WTC11 (cell line): ENCODE measurements at places on chromosomes 5 and 9. TPM values are rescaled to one million over a fixed set of nuclear protein-coding genes. Genes with fewer than 3 reads are reported as not detected.
A peak's percentile ranks its signal among the peaks of the same experiment; 100 is the strongest.

ADAM19 gene
- 19.2 to 28.6 TPM (median 20.7 TPM) in 3 replicates for total RNA-seq

SYK gene
- 5.8 to 7.4 TPM (median 6.2 TPM) in 3 replicates for total RNA-seq

WDR38 gene
- total RNA-seq = not detected in 3 replicates

WNT8A gene
- total RNA-seq = 0.16 TPM in 1 of 3 replicates, not detected in the others

NIPAL4 gene
- 0.11 TPM in 1 of 3 replicates, not detected in the others for total RNA-seq

NUTM2F gene
- total RNA-seq = 0.15 to 0.55 TPM in 2 of 3 replicates, not detected in the other

PPIC gene
- 12.4 to 16.0 TPM (median 15.7 TPM) in 3 replicates for total RNA-seq

DNA sequence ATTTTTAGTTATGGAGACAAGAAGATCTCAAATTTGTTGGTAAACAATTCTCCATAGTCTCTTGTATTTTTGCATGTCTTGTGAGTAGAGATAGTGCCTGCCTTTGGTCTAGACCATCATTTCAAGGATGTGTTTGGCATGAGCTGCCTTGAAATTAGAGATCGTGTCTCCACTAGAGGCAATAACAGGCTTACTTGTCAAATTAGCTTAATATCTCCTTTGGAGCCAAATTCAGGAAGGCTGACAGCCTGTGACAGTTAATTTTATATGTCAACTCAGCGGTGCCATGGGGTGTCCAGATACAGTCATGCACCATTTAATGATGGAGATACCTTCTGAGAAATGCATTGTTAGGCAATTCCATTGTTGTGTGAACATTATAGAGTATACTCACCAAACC lies 24.8 kb upstream of the PRDM9 start:
- DNase-seq = no peak

DNA sequence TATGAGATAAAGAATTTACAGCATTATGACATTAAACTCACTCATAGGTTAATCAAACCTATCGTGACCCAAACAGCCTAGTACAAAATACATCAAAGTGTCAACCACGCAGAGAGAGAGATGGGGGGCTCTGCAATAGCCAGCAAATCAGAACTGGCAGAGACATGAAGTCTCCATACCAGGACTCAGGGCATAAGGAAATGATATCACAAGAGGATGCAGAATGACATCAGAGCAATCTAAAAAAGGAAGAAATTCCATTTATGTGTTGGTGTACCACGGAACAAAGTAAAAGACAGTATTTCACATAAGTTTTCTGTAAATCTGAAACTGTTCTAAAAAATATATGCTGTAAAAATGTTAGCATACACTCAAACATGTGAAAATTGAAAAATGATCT lies 24.6 kb downstream of the BICD2 start:
- DNase-seq = no peak

DNA sequence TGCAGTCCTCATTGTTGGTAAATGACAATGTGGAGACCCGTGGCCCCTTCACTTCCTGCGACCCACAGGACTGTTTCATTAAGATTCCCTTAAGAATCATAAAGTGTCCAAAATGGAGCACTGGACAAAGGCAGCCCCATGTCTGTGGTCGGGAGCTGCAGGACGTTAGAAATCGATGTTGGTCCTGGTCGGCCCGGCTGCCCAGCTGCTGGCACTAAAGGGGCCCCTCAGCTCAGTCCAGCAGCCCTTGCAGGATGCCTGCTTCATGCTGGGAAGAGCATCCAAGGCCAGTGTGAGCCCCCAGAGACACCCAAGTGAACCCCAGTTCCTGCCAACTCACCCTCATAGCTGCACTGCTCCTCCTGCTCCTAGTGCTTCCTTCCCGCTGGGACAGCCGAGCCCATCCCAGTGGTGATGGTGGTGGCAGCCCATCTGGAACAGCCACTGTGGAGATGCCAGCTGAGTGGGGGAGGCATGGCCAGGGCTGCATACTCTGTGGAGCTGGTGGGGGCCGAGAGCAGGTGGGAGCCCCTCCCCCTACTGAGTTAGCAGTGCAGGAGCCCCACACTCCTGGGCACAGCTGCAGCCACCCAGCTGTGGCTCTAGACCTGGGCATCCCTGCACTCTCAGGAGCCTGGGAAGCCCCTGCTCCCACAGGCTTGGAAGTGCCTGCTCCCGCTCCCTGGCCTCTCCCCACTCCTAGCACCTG lies 168.0 kb upstream of the IRX2 start:
- no peak for DNase-seq

GRCh38 chr9:88923653-88924288 lies 67.5 kb upstream of the S1PR3 start:
- DNase-seq = no peak

DNA sequence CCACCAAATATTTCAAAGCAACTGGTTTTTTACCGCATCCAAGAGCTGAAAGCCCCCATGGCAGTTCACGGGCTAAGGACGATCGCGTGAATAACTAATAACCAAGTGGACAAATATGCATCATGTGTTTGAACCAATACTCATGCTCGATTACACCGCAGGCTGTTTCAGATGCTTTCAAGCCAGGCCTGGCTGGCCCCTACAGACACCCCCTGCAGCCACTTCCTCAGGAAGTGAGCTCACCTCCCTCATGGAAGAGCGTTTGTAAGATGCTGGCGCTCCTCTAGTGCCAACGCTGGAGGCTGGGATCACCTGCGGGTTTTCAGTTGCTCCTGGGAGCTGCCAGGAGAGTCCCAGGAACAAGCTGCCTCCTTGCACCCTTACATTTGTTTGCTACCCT lies 53.9 kb upstream of the PTCH1 start:
- DNase-seq = no peak

GRCh38 chr5:55241746-55242145 lies 8.3 kb upstream of the CCNO start:
- DNase-seq = no peak

DNA sequence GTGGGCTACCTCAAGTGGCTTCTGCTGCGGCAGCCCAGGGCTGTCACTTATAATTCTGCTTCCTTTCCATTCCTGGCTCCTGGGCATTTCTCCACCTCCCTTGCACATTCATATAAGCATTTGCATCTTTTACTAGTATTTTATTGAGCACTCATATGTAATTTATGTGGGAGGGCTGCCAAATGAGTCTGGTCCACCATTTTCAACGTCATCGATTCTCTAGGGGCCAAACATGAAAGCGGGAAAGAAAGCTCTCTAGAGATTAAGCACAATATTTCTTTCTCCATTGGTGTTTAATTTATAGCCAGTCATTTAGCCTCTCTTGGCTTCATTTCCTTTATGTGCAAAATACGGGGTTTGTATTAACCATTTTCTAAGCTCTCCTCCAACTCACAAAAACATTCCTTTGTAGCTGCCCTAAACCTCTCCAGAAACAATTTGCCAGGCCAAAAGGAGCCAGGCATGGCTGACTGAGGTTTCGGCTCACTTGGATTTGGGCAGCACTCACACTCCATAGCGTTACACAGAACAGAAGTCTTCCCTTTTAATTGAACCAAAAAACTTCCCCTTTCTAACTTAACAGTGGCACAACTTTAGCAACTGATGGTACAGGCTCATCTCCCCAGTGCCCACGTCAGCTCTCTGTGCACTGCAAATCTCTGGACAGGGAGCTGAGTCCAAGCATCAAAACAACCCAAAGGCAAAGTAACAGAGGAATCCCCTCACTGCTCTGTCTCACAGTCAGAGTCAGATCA lies 183.5 kb downstream of the ROR2 start:
- DNase-seq = no peak

- no peak for DNase-seq
Observed at GRCh38 chr5:64299805-64300204, 134.2 kb downstream of the RNF180 start.

DNA sequence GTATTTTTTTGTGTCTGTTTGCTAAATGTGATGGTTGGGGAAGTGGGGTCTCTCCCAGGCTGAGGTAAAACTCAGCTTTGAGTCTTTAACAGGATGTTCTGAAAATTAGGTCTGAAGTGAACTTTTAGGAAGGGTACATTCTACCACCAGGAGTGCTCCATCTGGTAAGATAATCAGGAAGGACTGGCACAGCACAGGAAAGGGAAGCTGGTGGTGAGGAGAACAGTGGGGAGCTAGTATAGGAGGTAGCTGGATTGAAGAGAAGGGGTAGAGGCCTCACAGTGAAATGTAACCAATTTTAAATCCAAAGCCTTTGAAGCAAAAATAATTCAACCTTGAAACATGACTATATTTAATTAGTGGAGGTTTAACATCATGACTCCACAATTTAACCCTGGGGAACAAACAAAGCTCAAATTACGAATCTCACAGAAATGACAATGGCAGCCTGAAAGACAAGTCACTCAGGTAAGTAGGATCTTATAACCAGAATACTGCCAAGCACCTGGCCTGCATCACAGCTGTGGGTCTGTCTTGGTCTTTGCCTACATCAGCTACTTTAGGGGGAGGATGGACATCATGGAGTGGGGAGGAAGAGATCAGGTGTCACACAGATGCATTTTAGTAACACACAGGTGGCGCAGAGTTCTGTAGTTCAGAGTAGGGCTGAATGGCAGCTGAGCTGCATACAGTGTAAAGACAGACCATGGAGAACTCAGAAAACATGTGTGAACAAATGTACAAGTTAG lies 445.3 kb downstream of the DMRT2 start:
- DNase-seq = no peak

- no peak for DNase-seq
Observed at GRCh38 chr9:111147041-111147440, 108.8 kb upstream of the LPAR1 start.

DNA sequence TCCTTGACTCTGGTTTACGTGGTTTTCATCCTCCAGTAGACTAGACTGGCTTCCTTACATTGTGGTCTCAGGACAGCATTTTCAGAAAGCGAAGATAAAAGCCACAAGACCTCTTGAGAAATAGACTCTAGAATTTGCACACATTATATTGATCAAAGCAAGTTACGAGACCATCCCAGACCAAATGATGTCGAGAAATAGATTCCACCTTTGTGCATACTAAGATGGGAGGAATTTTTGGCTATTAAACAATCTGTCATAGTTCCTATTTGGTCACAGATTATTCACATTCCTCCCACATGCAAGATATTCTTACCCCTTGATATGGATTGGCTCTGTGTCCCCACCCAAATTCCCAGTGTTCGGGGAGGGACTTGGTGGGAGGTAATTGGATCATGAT lies 65.6 kb downstream of the TEX10 start:
- DNase-seq = no peak

DNA sequence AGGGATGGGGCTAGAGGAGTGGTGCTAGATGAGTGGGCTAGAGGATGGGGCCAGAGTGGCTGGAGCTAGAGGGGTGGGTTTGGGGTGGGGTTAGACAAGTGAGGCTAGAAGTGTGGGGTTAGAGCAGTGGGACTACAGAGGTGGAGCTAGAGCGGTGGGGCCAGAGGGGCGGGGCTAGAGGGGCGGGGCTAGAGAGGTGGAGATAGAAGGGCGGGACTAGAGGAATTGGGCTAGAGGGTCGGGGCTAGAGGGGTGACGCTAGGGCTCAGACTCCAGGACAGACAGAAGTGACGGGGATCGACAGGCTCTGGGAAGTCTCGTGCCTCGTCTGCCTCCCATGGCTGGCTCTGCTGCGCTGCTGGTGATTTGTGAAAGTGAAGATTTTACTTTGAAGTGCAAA lies 31.0 kb upstream of the TENT4A start:
- peak; percentile 38 for DNase-seq

DNA sequence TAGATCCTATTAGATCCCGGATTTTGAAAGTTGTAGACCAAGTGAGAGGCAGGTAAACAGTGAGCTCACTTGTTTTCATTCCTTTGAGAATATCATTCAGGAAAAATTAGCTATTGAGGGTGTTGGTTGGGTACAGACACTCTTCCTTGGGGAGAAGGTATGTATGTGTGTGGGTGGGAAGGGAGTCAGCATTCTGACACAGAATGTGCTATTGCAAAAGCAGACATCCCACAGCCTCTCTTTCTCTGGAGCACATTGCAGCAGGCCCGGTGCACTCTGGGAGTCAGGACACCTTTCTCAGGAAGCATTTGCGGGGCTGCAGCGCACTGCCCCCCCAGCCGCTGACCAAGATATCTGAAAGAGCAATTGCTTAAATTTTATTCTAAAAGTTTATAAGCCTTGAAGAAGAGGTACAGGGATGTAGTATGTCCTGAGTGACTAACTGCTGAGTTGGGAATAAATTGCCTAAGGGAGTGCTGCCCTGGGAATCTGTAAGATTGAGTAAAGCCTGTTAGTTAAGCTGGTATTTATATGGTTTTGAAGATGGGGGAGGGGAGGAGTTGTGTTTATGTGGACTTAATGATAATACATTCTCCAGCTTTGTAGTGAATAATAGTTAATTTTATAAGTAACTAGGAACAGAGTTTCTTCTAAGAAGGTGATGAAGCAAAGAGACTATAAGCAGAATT lies 5.2 kb downstream of the TNFAIP8 start:
- no peak for DNase-seq

DNA sequence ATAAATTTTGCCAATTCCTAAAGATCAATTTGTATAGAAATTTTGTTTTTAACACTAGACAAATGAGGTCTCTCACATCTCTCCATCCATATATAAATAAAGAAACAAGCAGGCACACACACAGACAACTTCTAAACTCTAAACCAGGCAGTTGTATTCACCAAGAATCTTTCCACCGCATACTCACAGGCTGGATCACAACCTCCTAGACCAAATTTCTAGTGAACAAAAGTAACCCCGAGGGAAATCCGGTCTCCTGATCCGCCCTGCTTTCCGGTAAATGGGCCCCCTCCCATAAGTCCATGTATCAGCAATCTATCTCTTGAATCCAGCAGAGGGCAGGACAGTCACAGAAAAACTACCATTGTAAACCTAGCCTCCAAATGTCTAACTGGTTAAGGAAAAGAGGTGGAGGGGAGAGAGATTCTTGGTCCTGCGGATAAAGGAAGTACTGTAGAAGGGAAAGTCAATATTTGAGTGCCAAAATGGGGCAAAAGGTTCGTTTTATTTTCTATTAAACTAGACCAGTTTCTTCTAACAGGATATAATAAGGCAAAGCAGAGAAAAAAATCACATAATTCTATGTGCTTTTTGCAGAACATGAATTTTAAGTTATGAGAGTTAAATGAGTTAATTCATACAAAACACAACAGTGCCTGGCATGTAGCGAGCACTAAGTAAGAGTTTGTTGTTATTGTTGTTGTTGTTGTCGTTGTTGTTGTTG lies 4.8 kb upstream of the SMU1 start:
- peak; percentile 42 for DNase-seq

GRCh38 chr5:116759860-116760640 lies 185.4 kb upstream of the SEMA6A start:
- peak; percentile 31 for DNase-seq

DNA sequence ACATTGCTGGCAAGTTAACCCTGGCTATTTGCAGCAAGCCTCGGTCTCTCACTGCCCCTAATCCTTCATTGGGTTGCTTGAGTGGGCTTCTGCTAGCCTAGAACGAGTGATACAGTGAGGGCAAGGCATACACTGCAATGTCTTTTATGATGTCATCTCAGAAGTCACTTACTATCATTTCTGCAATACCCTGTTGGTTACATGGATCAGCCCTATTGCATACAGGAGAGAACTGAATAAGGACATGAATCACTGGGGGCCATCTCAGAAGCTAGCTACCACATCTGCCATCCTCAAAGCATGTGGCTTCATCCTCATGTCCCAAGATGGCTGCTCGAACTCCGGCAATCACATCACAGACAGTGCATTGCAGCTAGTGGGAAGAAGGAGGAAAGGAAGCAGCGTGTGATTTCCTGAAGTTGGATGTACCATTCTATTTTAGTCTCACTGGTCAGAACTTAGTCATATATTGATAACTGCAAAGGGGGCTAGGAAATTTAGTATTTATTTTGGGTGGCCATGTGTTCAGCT lies 33.3 kb upstream of the CDKN2AIPNL start:
- no peak for DNase-seq

- no peak for DNase-seq
Observed at GRCh38 chr9:134559013-134559412, 82.6 kb upstream of the COL5A1 start.

GRCh38 chr5:14945450-14945849 lies 73.9 kb upstream of the ANKH start:
- DNase-seq = no peak
